Fibroblast of skin of right biceps (primary cell): ENCODE measurements at places on chromosomes 2 and 18.

- DNase-seq, result no peak
These were observed 56.7 kb upstream of the ASAP2 start for GRCh38 chr2:9149726-9150567.

DNA sequence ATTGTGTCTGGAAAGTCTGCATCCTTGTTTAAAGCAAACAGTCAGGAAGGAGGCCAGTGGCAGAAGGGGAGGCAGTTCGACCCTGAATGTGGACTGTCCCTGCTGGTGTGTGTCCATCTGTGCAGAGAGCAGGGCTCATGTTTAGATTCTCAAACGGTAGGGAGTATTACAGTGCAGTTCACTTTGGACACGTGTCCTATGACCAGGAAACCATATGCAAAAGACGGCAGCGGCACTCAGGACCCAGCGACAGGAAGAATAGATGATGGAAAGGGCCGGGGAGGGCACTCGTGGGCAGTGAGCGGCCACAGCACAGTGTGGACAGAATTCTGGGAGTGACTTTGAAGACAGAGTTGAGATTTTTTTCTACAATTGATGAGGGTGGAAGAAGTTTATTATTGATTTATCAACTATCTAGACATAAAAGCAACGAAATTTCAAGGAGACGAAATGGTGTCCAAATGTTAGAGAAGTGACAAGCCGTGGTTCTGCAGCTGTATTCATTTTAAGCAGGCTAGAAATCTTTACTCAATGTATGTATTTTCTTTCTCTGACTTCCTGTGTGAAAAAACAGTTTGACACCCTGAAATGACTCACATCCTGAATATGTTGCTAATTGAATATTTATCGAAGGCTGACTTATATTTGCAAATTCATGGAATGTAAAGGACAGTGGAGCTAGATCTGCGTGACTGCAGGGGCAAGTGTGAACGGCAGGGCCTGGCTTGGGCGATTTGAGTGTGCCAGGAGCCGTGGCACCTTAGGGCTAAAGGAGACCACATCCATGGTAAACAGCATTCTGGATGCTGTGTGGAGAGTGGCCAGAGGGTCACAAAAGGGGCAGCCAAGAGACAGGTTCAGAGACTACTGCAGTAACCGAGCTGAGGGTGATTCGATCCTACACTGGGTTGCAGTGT, 214.2 kb downstream of the PTGR3 start:
- peak; percentile 76 for DNase-seq

DNA sequence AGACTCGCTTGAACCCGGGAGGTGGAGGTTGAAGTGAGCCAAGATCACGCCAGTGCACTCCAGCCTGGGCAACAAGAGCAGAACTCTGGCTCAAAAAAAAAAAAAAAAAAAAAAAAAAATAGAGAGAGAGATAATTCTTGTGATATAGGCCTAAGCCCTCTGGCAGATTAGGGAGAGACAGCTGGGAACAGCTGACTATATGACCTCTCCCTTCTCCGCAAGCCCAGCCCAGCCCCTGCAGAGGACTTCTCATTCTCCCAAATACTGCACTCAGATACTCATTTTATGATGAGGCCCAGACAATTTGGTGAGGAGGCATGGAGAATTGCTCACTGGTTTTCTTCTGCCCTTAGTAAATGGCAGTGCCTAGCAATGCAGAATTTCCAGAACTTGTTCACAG, 262.0 kb downstream of the HAUS1 start:
- DNase-seq, result no peak

GRCh38 chr2:240820607-240821428, 799 bp upstream of the KIF1A start:
- DNase-seq, result no peak

DNA sequence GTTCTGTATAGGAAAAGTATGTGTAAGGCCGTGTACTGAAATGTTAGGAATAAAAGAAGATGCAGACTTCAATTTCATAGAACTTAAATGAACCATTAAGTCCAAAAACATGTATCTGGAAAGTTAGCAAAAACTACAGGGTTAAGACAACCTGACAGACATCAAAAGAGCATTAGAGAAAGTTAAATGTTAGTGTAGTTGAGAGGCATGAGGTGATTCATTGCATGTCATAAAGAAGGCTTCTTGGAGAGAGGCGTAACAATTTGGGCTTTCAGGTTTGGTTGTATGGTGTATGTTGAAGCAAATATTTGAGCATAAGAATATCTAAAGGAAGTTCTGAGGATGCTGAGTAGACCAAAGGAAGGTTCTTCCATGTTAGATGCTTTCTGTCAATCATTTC, 6.3 kb downstream of the EPC2 start:
- DNase-seq, result no peak

GRCh38 chr2:202278036-202278760, 12.6 kb downstream of the NOP58 start:
- peak; percentile 59 for DNase-seq

- DNase-seq, result peak; percentile 45
These were observed 108.3 kb downstream of the PIEZO2 start for GRCh38 chr18:11040823-11041656.

GRCh38 chr2:44671916-44672315, 269.6 kb upstream of the SIX3 start:
- DNase-seq, result no peak

DNA sequence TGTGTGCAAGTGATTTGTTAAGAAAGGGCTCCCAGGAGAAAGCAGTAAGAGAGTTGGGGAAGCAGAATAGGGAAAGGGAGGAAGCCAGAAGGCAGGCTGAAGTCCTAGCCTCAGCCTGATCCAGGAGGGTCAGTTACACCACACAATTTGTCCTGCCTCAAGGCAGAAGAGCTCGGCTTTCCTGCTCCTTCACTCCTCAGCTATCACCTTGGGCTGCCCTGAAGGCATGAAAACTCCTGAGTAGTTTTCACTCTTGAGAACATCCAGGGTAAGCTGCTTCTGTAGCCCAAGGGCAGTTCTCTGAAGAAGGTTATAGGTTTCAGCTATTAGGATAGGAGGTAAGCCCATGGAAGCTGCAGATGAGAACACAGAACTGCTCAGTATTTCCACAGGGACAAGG, 47.4 kb upstream of the ANKRD44 start:
- DNase-seq, result no peak
